ENCODE measurements at places on chromosomes 5 and 9. TPM values are rescaled to one million over a fixed set of nuclear protein-coding genes. Genes with fewer than 3 reads are reported as not detected.

DNA sequence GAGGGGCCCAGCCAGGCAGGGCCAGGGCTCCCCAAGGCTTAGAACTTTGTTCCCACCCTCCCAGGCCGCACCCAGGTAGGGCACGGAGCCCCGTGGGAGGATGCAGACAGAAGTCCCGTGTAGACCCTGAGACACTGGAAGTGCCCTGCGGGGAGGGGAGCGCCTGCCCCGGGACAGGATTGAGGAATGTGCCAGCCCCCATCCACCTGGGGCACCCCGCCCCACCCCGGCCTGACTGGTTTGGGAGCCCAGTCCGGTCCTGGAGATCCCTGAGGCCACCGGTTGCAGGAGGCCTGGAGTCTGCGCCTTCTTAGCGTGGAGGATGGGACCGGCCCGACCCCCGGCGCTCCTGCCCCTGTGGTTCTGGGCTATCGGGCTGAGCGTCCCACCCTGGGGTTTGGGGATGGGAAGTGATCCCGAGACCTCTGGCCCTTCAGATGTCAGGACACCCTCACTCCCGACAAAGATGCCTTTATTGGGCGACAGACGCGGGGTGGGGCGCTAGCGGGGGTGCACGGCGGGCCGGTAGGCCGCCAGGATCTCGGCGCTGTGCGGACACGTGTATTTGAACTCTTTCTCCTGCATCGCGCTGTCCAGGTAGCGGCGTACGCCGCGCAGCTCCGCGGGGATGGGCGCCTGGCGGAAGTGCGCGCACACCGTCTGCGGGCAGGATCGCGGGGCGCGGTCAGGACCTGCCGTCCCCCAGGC lies 2.0 kb downstream of the CLIC3 start:
- no peak for DNase-seq

DNA sequence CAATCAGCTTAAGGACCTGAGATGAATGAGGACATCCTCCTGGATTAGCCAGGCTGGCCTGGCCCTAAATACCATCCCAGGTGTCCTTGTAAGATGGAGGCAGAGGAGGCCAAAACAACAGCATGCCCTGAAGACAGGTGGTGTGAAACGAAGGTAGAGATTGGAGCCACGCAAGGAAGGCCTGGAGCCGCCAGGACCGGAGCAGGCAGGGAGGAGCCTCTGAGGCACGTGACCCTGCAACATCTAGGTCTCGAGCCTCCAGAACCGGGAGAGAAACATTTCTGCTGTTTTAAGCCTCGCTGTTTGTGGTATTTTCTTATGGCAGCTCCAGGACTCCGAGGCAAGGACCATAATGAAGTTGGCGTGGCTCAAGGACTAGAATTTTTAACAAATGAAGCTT lies 9.7 kb upstream of the COL5A1 start:
- DNase-seq: no peak

DNA sequence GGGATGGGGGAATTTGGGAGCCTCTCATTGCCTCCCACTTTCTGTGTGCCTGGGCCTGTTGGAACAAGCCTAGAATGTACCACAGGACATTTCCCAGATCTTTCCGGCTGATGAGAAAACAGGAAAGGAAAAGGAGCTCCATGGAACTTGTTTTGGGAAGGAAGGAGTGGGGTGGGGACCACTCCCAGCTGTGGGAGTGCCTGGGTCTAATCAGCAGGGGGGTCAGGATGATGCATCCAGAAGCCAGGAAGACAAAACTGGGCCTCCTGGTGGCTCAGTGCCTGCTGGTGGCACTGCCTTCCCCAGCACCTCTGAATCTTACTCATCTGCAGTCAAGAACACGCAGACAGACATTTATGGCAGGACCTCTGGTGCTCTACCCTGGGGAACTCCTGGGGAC lies 2.8 kb downstream of the SMIM33 start:
- DNase-seq: no peak

SLC36A2 gene
- total RNA-seq: not detected

GRCh38 chr9:113012492-113012891 lies 500 bp upstream of the ZNF883 start:
- no peak for DNase-seq

ARL14EPL gene
- total RNA-seq: not detected

DNA sequence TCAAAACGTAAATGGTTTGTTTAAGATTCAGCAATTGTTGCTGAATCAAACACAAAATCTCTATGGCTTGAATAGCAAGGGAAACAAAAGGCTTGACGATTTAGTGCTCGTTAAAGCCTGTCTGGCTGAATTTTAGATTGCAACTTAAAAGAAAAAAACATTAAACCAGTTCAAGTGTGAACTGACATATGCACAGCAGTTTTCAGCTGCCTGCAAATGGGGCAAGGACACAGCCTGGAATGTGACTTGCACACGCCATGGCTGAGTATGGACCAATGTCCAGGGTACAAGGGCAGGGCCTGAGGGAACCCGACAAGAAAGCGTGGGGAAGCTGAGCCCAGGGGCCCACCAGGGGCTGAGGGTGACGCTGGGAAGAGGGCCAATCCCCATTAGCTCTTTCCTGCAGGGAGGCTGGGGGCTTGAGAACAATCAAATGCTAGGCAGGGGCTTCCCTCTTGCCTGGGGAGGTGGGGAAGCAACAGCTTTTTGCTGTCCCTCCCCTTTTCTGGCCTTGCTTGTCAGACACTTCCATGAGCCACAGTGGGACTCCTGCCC lies 89.6 kb upstream of the LRRTM2 start:
- DNase-seq: no peak

- DNase-seq: no peak
Observed at GRCh38 chr5:81010336-81011169, 50.4 kb downstream of the RASGRF2 start.

HDAC3 gene
- total RNA-seq: 91.8 TPM

Measured in activated CD8-positive, alpha-beta T cell treated with anti-CD3 and anti-CD28 coated beads, Interleukin-2, amount 10 ng/mL, durations not matched to agents 7 days and 5 days (primary cell).